Activated CD4-positive, alpha-beta T cell treated with anti-CD3 and anti-CD28 coated beads for 48 hours (primary cell): ENCODE measurements at places on chromosomes 2 and 18.

DNA sequence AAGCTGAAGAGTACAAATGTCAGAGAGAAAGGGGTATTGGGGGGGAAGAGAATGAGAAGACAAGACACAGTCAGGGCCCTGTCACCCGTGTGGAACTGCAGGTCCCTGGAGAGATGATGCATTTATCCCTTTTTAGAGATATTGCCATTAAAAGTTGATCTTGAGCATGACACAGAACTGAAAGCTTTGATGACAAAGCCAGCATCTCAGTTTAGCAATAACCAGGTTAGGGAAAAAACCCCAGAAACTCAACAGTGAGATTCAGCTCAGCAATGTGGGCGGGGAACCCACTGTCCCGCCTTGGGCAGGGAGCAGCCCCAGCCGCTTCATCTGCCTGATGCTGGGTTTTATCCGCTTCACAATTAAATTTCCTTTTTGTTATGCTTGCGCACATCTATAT is 181.1 kb downstream of the NEDD4L start:
- DNase-seq, result peak; percentile 49

GRCh38 chr2:27627963-27628766 is 647 bp downstream of the CCDC121 start:
- DNase-seq, result no peak

DNA sequence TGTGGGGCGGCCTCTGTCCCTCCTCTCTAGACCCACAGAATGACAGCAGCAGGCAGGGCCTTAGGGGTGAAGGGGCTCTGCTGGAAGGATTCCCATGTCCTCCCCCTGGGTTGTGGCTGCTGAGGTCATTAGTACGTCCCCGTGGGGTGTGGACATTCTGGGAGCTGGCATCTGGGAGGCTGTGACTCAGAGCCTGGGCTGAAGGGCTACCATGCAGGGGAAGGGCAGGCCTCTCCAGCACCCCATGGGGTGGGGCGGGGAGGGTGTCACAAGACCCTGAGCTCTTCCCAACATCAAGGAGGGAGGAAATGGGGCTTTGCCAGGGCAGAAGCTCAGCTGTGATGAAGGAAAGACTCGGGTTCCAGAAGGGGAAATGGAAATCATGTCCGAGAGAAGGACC is 105.8 kb upstream of the SMAD2 start:
- DNase-seq, result no peak

- no peak for DNase-seq
Observed at GRCh38 chr2:117714745-117715417, 99.6 kb upstream of the DDX18 start.

DNA sequence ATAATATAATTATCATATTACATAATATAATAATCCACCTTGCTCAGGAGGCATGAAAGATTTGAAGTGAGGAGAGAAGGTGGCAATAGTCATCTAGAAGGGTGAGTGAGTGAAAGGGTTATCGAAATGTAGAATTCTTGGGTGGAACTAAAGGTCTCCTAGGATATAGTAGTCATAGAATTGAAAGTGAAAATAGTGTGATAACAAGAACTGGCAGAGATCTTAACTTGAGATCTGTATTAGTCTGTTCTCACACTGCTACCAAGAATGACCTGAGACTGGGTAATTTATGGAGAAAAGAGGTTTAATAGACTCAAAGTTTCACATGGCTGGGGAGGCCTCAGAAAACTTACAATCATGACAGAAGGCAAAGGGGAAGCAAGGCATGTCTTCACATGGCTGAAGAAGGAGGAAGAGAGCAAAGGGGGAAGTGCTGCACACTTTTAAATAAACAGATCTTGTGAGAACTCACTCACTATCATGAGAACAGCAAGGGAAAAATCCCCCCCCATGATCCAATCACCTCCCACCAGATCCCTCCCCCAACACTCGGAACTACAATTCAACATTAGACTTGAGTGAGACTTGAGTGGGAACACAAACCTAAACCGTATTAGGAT is 351.5 kb downstream of the NR4A2 start:
- no peak for DNase-seq

- no peak for DNase-seq
Observed at GRCh38 chr2:39515273-39515896, 78.3 kb upstream of the MAP4K3 start.

DNA sequence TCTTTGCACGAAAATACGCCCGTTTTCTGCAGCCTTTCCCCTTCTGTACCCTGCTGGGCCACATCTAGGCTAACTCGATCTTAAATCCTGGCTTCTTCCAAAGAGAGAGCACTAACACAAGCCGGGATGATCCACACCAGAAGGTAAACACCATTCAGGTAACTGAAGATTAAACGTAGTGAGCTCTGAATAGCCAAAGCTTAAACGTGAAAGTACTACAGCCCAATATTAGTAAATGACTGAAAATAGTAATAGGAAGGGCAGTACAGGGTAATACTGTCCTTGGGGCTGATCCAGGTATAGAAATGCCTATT is 422 bp upstream of the MRPL53 start:
- DNase-seq, result no peak

GRCh38 chr18:9969247-9969646 is 55.4 kb downstream of the VAPA start:
- no peak for DNase-seq

- no peak for DNase-seq
Observed at GRCh38 chr2:36408198-36408703, 52.7 kb downstream of the CRIM1 start.

DNA sequence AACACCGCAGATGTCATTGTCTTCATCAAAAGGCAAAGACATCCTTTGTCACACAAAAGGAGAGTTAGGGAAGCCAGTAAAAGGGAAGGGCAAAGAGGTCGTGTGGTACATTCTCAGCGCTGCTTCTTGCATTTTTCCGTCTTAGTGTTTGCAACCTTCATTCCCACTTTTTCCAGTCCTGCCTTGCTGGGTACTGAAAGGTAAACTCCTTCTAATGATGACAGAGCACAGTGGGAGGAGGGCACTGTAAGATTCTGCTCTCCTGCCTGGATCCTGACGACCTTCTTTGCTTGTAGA is 424.3 kb upstream of the MEX3C start:
- DNase-seq, result no peak

DNA sequence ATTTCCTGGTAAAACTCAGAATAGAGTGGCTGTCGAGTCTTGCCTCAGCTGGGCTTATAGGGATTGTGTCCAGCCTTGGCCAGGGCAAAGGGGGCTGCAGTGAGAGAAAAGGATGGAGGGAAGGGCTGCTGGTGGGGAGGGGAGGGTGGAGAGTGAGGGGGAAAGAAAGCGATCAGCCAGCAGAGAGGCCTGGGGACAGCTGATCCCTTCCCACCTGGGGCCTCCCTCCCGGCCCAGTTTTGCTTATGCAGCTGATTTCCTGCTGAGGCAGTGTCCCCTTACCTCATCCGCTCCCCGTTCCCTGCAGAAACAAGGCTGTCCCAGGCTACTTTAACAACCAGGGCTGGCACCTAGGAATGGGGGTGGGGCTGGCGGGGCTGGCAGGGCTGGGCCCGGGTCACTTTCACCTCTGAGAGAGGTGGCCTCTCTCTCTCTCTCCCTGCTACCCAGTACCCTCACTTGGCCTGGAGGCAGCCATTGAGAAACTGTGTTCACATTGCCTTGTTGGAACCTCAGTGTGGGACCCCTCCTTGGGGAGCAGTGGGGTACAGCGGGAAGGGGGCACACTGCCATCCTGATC is 12.2 kb upstream of the GMPPA start:
- DNase-seq, result no peak

- no peak for DNase-seq
Observed at GRCh38 chr2:55357927-55358326, 61.7 kb downstream of the CCDC88A start.

DNA sequence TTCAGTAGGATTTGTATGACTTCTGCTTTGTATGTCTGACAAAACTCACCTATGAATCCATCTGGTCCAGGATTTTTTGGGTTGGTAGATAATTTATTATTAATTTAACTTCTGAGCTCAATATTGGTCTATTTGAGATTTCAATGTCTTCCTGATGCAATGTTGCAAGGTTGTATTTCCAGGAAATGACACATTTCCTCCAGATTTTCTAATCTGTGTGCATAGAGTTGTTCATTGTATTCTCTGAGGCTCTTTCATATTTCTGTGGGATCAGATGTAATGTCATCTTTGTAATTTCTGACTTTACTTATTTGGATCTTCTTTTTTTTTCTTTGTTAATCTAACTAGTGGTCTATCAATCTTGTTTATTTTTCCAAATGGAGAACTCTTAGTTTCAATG is 584.7 kb upstream of the SETBP1 start:
- no peak for DNase-seq

DNA sequence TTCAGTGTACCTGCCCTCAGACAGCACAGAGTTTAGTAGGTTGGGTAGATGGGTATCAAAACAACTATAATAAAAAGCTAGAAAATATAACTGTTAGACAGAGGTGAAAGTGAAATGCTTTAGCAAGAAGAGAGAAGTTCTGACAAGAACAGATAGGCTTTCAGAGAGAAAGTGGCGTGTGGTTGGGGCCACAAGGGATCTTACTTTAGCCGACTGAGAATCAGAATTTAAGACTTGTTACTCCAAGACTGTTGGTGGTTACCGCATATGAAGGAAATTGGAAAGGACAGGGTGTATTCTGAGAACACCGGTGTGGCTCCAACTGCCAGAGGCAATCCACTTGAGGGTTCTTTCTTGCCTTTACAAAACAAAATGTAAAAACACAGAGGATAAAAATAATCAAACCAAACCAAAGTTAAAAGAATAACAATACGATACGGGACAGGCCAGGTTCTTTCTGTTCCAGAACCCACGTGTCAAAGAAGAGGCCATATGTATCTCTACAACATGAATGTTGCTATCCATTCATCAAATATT is 44.4 kb upstream of the AGPS start:
- DNase-seq, result no peak

GRCh38 chr2:11863103-11863502 is 116.7 kb downstream of the LPIN1 start:
- peak; percentile 21 for DNase-seq

DNA sequence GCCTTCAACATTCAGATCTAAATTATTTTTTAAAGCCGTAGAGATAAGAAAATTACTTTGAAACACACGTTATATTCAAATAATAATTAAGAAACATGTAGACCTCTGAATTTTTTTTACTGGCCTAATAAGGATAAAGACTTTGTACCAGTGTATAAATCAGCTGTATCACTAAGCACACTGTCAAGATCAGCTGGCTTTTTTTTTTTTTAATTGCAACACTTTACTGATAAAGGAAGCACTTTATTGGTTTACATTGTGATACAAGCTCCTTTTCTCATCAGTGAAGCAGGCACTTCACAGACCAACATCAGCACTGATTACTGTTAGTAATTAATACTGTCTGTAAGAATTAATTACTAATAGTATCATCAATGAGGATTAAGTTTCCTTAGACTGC is 88.5 kb downstream of the RBBP8 start:
- DNase-seq, result no peak

DNA sequence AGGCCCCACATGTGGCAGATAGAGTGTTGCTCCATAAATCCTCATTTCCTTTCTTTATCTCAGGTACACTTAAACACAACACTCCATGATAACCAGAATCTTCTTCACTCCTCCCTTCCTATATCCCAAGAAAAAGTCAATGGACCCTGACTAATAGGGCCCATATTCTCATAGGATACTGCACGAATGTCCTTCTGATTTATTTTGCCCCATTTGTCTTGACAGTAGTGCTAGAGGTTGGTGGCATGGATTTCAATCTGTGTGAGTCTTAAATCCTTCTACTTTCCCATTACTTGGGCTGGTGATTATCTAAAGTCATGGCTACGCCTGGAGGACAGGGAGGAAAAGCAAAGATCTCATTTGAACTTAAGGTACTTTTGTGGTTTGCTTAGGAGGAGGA is 156.0 kb downstream of the ACOXL start:
- DNase-seq, result no peak

DNA sequence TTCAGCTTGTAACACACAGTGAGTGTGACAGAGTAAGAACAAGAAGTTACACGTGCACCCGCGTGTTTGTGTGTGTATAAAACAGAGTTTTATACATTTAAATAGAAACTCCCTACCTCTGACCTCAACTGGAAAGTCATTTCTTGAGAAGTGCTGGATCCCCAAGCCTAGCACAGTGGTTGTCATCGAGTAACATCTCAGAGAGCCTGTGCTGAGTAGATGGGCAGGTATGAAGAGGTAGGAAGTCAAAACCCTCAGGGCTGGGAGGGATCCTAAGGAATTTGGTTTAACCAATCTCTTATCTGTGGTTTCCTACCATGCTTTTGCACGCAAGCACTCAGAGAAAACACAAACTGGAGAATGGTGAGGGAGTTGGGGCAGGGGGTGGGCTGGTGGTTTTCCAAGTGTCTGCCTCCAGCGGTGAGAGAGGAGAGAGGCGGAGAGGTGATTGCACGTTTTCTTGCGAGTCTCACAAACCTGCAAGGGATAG is 9.2 kb downstream of the ACOXL start:
- DNase-seq, result no peak

- DNase-seq, result no peak
Observed at GRCh38 chr2:108485253-108485652, 36.2 kb downstream of the GCC2 start.

DNA sequence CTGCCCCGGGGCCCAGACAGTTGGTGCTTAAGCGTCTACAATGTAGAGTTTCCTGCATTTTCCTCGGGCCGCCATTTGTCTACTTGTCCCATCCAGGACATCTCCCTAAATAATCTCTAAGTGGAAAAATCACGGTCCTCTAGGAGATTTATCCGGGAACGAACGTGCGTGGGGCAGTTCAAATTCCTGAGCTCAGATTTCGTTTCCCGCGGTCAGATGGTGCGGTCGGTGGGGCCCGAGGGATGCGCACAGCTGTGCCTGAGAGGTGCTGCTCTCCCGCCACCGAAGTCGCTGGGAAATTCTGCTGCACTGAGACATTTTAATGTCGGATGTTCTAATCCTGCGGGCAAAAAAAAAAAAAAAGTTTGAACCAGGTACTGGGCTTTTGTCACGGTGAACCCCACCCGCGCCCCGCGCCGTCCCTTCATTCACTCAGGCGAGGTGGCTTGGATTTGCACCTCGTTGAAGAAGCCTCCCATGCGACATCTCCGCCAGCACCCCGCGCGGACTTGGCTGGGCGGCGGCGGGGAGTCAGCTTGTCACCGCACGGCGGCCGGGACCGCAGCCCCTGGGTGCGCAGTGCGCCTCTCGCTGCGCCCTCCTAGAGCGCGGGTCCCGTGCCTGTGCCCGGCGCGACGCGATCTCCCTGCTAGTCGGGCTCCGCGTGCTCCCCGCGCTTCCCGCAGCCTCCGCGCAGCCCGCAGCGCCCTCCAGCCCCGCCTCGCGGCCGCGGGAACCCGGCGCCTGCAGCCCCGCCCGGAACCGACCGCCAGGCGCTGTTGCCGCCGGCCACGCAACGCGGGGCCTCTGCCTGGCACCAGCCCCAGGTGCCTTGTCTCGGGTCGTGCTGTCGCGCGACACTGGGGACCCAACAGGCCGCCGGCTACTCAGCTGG is 191.9 kb upstream of the TCF4 start:
- DNase-seq, result peak; percentile 3

GRCh38 chr2:172843266-172843582 is 107.6 kb downstream of the RAPGEF4 start:
- DNase-seq, result no peak

- no peak for DNase-seq
Observed at GRCh38 chr2:222196159-222196558, 102.6 kb downstream of the PAX3 start.

- DNase-seq, result no peak
Observed at GRCh38 chr2:203713381-203713780, 6.9 kb downstream of the CD28 start.

GRCh38 chr2:174740721-174741120 is 23.6 kb downstream of the CHRNA1 start:
- no peak for DNase-seq

GRCh38 chr2:108889907-108890306 is 99.1 kb downstream of the EDAR start:
- no peak for DNase-seq

GRCh38 chr18:9737472-9738121 is 29.5 kb downstream of the RAB31 start:
- DNase-seq, result peak; percentile 11
